ENCODE measurements at places on chromosomes 13 and 19.

GRCh38 chr13:38103851-38104250, 234.3 kb upstream of the TRPC4 start:
- DNase-seq = no peak

DNA sequence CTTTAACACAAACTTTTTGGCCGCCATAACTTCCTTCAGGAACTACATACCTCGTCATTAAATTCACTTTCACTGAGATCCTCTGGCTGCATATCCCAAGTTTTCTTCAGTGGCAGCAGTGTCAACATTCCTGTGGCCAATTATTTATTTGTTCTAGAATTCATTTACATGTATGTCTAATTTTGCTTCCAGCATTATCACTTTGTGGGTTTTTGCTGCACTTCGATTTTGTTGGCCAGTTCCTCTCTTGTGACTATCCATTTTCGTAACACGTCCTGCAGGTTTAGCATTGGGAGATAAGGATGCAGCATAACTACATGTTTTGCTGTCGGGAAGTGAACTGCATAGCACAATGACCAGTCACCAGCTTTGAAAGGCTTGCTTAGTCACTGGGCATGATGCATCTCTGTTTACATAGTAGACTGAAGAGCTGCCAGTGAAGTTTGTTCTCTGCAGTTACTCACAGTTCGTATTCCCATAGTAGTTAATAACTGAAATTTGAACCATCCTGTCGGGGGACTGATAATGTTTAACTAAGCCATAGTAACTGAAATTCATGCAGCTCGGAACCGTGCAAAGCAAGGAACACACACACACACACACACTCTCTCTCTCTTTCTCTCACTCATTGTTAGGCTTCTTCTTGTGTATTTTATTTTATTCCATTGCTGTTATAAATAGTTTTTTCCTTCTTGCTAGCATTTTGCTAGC, 28.3 kb downstream of the ZNF507 start:
- no peak for DNase-seq

- no peak for DNase-seq
Measured at GRCh38 chr19:2740314-2740656, 468 bp upstream of the SLC39A3 start.

GRCh38 chr13:66974174-66974573, 256.0 kb downstream of the PCDH9 start:
- no peak for DNase-seq

DNA sequence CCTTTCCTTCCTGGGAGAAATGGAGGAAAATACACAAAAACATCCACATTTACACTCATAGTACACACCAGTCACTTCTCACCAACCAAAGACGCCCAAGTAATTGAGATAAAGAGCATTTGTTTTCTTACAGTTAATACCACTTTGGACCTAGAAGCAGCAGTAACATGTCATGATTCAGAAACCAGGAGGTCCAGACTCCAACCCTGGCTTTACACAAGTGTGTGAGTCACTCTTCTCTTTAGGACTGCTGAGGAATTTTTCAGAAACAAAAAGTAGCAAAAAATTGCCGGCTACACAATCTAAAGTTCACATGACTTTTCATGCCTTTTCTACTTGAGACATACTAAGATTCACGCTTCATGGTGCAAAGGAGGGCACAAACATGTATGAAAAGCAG, 42.1 kb downstream of the TUBGCP3 start:
- no peak for DNase-seq

- no peak for DNase-seq
Measured at GRCh38 chr19:16801600-16802013, 27.6 kb upstream of the SIN3B start.

DNA sequence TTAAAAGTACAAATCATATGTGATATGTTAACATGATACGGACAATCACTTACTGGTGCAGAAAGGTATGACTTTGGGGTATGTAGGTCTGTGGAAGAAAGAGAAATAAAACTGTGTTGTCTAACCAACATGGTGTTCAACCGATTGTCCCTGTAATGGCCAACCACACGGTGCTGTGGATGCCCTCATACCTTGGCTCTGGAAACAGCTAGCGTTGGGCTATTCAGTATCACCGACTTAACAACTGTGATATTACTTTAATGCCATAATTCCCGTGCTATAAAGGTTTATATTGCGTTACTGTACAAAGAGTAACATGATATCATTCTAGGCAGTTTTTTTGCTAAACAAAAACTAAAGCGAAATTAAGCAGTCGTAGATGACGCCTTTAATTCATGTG, 448.3 kb downstream of the EFNB2 start:
- no peak for DNase-seq

Data from HAP-1 (cell line).